Stimulated activated CD4-positive, alpha-beta T cell treated with anti-CD3 and anti-CD28 coated beads, Interleukin-1b, Interleukin-23, amount 100 ng/mL, for 4 hours (primary cell): ENCODE measurements at places on chromosomes 2 and 18.

DNA sequence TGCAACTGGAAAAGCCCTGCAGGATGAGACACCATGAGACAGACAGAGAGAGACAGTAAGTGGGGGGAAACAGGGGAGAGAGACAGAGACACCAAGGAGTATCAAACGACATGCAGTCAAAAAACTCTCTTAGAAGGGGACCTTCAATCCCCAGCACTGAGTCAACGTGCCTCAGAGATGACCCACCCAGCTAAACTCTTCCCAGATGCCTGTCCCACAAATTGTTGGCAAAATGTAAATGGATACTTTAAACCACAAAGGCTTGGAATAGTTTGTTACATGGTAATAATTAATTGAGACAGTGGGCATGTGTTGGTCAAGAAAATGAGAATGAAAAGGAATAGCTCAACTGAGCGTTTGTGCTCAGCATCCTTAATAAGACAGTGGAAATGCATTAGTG lies 98.3 kb downstream of the GRB14 start:
- no peak for DNase-seq

GRCh38 chr2:16050261-16050907 lies 110.0 kb downstream of the MYCN start:
- DNase-seq: no peak

DNA sequence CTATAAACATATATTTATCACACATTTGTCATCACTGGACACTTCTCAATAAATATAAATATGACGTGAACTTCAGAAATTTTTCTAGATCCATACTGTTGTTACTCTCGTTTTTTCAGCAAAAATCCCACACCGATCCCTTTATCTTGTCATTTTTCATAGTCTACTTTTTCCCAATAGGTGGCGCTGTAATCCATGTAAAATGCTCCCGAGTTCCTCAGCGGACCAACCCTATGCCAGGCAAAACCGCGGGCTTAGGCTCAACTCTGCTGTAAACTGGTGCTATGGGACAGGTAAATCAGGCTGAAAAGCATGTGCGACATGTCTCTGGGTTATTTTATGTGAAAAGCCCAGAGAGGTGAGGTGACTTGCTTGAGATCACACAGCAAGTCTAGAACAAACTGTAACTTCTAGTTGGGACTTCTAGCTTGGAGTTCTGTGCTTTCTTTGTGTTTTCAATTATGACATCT lies 104.0 kb downstream of the COBLL1 start:
- no peak for DNase-seq

- no peak for DNase-seq
Measured at GRCh38 chr18:70376914-70377258, 88.0 kb downstream of the SOCS6 start.

DNA sequence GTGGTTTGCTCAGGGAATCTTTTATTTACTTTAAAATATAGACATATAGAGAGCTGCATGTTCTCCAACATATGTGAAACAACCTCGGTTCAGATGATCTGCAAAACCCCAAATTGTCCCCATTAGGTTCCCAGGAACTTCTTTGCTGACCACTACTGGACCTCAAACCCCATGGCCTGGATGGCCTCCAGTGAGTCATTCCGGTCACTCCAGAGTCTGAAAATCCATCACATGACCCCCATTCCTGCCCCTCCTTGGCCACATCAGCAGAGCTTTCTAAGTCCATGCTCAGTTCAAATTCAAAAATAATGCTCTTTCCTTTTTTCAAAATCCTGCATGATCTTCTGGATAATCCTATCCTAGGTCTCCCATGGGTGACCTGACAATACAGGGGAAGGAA lies 271.0 kb downstream of the TNS1 start:
- no peak for DNase-seq

DNA sequence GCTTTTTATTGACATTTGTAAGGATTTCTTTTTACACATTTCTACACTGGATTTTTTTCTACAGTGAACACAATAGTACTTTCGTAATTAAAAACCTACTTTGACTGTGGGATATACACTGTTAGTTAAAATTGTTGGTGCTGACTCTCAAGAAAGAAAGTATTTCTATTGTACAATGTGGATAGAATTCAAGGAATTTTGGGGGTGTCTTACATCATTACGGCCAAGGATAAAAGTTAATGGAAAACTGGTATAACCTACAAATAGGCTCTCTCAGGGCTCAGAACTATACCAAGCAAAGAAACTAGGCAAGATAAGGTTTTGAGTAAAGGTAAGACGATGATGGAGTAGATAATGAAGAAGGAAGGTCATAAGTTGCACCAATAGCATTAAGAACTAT lies 198.4 kb upstream of the PARD3B start:
- no peak for DNase-seq

GRCh38 chr2:20451761-20452499 lies 5.1 kb downstream of the RHOB start:
- no peak for DNase-seq

GRCh38 chr2:155145758-155146229 lies 447.3 kb downstream of the KCNJ3 start:
- DNase-seq: no peak

DNA sequence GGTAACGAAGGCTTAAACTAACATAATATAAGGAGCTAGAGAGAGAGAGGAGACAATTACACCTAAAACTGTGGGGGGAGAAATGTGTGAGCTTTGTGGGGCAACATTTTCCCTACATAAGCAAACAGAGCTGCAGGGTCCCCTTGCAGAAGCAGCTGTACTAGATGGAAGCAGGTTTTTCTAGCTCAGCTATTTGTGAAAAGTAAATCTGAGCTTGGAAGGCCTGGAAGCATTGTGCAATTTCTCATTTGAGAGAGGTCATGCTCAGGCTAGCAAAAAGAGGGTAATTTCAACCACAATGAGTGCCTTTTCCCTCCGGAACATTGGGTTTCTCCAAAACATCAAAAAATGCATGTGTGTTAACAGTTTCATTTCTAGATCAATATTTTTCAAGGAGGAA lies 130.0 kb downstream of the ARL4C start:
- DNase-seq: no peak

GRCh38 chr2:169336695-169337094 lies 25.6 kb downstream of the LRP2 start:
- no peak for DNase-seq

DNA sequence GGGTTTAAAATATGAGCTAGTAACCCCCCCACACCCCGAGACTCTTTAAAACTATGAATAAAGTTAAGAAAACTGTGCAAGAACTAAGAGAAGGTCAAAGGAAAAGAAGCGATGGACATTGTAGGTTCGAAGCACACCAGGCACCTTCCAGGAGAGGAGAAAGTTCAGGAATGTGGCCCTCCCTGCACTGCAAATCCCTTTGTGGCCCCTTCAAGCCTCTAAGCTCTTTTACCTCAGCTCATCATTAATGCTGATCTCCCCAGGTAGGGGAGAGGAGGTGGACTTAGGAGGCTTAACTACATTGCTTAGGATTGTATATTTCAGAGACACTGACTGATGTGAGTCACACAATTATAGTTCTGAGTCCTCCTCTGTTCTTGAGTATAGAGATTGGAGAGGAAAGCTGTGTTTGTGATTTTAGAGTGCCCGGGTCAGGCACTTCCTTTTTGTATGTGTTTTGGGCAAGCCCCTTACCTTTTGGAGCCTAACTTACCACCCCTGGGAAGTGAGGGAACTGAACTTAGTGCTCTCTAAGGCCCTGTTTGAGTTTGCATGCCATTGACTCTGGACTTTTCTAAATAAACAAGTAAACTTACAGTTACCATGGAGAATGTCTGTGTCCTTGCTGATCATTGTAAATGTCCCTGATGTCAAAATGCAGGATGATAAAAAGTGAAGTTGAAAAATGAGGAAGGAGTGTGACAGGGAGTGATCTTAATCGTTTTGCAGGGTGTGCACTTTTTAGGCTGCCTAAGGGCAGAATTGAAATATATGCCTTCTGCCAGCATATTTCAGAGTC lies 140.8 kb upstream of the ZEB2 start:
- DNase-seq: no peak

DNA sequence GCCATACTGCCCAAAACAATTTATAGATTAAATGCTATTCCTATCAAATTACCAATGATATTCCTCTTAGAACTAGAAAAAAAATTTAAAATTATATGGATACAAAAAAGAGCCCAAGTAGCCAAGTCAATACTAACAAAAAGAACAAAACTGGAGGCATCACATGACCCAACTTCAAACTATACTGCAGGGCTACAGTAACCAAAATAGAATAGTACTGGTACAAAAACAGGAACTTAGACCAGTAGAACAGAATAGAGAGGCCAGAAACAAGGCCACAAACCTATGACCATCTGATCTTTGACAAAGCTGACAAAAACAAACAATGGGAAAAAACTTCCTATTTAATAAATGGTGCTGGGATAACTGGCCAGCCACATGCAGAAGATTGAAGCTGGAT lies 86.1 kb upstream of the KYNU start:
- DNase-seq: no peak

DNA sequence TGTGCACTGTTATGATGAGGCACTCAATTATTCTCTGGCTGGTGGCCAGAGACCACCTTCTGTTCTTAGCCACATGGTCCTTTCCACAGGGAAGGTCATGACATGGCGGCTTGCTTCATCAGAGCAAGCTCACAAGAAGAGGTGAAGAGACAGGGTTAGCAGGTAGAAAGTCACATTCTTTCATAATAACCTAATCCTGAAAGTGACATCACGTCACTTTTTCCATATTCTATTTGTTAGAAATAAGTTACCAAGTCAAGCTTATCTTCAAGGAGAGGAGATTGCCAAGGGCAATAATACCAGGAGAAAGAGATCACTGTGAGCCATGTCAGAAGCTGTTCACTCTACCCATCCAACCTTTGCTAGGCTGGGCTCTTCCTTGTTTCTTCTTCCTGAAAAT lies 139.4 kb downstream of the OSR1 start:
- no peak for DNase-seq

- DNase-seq: no peak
Measured at GRCh38 chr2:168145011-168145410, 102.4 kb downstream of the STK39 start.

DNA sequence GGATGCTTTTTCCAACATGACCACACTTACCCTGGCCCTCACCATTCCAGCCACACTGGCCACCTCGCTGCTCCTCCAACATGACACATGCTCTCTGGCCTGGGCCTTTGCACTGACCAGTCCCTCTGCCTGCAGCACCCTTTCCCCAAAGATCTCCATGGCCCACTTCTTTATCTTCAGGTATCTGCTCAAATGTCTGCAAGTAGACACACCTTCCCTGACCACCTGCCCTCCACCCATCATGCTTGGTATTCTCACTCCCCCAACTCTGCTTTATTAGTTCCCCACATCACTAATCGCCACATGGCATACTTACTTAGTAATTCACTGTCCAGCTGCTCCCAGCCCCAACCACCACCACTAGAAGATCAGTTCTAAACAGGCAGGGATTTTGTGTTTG lies 214.2 kb downstream of the BCL11A start:
- DNase-seq: no peak
